Left lobe of liver (tissue), 2 donors: ENCODE measurements at places on chromosomes 16 and 17.

DNA sequence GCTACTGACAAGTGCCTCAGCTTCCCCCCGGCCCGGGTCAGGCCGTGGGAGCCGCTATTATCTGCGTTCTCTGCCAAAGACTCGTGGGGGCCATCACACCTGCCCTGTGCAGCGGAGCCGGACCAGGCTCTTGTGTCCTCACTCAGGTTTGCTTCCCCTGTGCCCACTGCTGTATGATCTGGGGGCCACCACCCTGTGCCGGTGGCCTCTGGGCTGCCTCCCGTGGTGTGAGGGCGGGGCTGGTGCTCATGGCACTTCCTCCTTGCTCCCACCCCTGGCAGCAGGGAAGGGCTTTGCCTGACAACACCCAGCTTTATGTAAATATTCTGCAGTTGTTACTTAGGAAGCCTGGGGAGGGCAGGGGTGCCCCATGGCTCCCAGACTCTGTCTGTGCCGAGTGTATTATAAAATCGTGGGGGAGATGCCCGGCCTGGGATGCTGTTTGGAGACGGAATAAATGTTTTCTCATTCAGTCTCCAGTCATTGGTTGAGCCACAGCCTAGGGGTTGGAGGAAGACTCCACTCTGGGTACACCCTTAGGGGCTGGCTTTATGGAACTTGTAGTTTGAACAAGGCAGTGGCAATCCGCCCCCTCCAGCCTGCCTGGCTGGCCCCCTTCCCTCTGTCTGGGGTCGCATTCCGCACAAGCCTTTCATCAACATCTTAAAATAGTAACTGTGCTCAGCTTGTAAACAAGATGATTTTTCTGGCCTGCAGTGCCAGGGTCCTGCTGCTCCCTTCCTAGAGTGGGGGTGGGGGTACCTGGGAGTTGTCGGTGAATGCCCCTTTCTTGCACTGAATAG, 4.1 kb downstream of the SYNGR2 start:
- no peak for DNase-seq

- DNase-seq, result no peak
Measured at GRCh38 chr17:9402590-9403199, 172.9 kb downstream of the STX8 start.

- no peak for DNase-seq
Measured at GRCh38 chr16:55876854-55877253, 1.7 kb upstream of the CES5A start.

GRCh38 chr17:76090517-76091129, 11.6 kb downstream of the ZACN start:
- DNase-seq, result no peak

DNA sequence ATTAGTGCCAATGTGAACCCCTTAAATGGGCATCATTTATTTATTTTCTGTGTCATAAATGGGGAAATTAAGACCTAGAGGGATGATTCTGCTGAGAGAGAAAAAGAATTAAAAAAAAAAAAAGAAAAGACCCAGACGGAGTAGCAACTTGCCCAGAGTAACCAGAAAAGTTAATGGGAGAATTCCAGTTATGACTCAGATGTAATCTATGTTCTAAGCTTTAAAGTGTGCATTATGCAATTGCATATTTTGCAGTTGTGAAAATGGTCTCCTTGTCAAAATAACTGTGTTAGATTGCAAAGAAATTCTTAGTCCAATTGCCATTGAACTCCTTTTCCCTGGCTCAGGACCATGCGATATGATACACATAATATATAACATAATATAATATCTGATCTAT, 38.6 kb upstream of the TBX2 start:
- DNase-seq, result no peak

DNA sequence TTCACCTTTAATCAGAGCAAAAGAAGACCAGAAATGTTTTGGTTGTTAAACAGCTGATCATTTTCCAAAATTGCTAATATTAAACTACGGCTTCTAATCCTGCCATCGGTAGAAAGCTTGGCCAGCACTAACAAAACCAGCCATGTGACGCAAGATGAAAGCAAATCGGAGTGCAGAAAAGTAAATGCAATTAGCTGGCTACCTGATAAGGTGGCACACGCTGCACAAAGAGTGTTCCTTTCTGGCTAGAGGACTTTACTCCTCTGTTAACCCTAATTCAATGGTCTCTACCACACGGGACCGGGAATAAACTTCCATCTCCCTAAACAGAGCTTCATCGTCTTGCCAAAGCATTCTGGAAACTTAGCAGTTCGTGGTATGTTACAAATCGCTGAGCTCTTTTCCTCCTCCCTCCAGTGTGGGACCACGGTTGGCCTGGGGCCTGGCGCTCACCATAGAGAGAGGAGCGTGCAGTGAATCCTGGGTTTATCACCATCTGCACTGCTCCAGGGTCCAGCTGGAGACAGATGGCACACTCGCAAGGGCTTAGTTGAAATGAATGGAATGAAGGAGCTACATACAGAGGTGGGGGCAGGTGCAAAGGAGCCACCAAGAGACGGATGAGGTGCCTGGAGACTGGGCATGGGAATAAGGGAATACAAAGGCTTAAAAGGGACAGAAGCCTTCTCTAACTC, 10.1 kb upstream of the COG1 start:
- no peak for DNase-seq

DNA sequence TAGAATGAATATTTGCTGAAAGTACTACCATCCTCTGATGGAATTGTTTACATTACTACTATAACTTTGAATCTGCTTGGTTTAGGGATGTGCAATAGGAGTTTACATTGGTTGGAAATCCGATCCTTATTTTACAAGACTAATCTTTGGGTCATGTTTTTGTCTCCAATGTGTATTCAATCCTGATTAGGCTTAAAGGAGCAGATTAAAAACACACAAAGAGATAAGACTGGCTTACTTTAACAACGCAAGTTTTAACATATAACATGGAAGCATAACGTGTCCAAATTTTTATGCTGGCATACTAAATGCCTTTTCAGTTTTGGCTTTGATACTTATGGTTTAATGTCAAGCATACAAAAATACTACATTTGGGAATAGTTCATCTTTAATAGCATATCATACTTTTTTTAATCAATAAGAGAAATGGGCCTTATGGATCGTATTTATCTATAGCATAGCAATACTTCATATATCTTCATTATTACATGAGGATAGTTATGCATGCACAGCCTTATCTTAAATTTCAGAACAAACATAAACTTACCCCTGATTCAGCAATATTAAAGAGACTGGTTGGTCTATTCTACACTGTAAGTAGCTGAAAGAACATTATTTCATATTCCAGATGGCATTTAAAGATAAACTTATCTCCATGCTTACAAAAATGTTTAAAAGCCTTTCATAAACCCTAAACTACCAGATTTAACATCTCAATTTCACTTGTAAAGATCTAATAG, 69.9 kb upstream of the NACA2 start:
- no peak for DNase-seq
